HL-60 (cell line): ENCODE measurements at places on chromosomes 12 and 14.

DNA sequence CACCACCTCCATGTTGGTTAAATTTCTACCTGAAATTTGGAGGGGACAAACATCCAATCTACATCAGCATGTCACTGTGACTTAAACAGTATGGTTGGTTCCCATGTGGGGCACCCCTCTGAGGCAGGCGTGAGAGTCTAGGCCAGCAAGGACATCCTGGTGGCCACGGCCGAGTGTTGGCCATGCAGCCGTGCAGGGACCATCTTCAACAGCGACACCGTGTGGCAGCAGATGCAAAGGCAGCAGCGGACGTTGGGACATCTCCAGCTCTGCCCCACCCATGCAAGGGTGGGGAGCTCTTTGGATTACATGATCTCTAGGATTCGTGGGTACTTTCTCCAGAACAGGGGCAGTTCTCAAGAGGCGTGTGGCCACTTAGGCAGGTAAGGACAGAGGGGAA lies 49.8 kb downstream of the NOC4L start:
- DNase-seq, result no peak

DNA sequence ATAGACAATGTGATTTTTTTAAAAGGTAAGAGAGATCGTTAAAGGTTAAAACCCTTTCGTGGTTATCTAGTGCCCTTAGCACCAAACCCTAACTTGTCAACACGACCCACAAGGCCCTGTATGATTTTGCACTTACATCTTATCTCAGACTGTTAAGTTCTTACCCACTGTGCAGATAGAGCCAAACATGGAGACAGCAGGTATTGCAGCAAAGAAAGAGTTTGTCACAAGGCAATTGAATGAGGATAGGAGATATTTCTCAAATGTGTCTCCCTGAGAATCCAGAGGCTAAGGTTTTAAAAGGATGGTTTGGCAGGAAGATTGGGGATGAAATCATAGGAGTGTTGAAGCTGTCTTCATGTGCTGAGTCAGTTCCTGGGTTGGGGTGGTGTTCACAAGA lies 313.4 kb downstream of the AEBP2 start:
- DNase-seq, result no peak

DNA sequence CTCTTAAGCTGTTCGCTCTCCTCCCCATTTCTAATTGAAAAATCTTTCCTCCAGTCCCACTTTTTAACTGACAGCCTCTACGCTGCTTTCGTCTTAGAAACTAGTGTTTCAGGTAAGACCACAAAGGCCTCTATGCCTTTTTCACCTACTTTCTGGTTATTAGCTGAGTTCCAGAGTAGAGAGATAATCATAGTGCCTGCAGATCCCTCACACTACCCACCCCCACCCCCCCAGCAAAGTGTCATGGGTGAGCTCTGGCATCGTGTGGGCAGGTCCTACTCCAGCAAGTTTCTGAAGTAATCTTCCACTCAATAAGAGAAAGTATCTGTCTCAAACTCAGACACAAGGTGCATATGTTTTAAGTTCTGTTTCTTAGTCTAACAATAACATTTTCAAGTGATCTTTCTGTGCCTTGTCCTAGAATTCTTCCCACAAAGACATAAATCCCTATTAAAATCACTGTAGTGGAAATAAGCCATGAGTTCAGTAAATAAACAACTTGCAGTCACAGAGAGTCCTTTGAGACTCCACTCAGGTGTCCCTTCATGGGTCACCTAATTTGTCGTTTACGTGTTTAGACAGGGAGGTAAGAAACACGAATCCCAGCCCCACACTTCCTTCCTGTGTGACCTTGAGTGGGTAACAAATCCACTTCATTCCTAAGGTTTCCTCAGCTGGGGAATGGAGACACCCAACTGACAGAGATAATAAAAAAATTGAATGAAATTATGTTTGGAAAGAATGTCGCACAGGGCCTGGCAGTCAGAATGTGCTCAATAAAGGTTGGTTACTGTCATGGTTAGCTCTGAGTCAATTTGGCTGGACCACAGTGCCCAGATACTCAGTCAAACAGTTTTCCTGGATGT lies 228.9 kb upstream of the CAND1 start:
- no peak for DNase-seq

DNA sequence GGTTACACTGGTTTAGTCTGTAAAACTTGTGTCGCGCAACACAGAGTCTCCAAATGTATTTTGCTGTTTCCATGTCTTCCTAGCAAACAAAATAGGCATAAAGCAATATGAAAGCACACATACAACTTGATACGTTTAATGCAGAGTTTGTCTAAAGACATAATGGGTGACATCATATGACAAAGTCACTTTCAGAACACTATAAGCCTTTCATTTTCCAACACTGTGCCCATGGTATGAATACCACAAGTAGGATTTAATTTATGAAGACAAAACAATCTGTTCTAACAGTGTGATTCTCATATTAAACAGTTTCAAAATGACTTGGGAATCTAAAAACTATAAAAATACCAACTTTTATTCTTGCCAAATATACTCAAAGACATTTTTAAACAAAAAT lies 58.4 kb downstream of the PTPN21 start:
- no peak for DNase-seq

DNA sequence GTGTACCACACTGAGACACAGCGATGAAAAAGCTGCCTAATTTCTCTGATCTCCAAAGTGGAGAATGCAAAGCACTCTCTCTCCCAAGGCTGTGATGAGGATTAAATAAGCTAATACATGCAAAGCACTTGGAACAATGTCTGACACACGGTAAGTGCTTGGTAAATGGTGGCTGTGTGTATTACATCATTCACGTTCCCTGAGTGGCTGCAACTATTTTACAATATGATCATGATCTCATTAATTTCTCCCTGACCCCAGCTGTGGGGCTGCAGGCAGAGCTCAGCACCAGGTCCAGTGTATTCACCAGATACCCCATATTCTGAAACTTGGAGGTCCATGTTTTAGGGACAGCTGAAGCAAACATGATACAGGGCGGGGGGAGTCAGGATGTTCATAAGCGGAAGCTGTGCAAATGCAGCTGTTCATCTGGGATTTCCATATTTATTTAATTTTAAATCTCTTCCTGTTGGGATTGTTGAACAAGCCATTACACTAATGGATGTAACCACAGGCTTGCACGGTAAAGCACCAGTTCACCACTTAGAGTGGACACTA lies 106.4 kb downstream of the CCDC60 start:
- no peak for DNase-seq

DNA sequence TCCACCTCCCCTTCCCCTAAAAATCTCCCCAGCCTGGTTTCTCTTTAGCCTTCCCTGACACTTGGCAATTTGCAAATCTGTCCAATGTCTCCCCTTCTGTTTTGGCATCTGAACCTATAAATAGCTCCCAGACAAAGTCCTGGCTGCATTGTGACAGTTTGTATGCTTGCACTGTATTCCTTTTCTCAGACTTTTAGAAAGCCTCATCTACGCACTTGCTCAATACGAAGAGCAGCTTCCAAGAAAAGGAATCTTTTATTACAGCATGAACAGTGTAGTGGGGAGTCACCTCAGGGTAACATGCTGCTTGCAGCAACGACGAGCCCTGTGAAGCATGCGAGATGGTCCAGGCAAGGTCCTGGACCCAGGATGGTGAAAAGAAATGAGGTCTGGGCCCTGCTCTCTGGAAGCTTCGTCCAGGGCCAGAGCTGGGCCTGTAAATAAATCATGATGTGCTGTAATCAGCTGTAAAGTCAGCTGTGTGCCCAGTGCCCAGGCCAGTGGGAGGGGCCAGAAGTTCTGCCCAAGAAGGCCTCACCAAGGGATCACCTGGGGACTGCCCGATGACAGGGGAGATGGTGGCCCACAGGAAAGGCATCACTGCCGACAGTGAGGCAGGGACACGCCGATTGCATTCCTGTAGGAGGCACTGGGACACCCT lies 88.3 kb downstream of the RIN3 start:
- no peak for DNase-seq

DNA sequence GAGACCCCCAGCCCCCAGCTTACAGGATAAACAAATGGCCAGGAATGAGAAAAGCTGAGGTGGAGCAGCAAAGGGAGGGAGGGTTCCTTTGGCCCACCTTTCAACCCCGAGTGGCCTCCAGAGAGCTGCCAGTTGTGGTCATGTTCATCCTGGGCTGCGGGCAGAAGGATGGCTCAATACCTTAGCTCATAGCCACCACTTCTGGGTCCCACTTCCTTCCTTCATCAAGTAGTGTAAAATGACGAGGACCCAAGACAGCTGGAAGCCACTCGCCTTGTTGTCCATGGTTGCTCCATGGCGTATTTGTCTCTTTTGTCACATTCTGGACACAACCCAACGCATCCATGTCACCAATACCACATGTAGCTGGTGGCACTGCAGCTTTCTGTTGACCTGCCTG lies 24.2 kb downstream of the CRACR2A start:
- DNase-seq, result peak; percentile 94

- no peak for DNase-seq
These were observed 96.1 kb upstream of the DIO3 start for GRCh38 chr14:101464984-101465794.
